ENCODE measurements at places on chromosomes 12 and 14.
A peak's percentile ranks its signal among the peaks of the same experiment; 100 is the strongest.

DNA sequence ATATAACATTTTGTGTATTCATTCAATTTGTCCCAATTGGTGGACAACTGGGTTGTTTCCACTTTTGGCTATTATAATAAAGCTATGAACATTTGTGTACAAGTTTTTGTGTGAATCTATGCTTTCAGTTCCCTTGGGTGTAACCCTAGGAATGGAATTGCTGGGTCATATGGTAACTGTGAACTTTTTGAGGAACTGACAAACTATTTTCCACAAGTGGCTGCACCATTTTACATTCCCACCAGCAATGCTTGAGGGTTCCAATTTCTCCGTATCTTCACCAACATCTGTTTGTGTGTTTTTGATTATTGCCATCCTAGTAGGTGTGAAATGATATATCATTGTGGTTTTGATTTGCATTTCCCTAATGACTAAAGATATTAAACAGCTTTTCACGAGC lies 13.0 kb downstream of the LPCAT3 start:
- DNase-seq, result no peak

DNA sequence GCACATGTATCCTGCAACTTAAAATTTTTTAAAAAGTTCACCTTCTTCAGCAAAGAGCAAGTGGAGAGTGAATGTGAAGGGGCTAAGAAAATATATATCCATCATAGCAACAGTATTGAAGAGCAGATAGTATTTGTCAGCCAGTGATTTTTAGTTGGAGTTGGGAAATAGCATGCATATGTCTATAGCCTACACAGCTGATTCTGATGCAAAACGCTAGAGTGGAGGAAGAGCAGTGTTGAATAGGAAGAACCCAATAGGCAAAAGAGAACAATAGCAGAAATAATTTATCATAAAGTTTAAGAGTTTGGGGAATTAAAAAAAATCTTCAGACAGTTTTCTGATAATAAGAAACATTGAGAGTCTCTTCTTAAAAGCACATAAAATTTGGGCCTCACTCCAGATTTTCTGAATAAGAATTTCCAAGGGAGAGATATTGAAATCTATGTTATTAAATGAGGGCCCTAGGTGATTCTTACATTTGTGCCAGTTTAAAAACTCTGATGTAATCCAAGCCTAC lies 12.0 kb downstream of the PDE6H start:
- DNase-seq, result no peak

- no peak for DNase-seq
Measured at GRCh38 chr12:87270919-87271318, 758.3 kb downstream of the C12orf50 start.

GRCh38 chr14:71070169-71070568 lies 162.9 kb downstream of the PCNX1 start:
- no peak for DNase-seq

DNA sequence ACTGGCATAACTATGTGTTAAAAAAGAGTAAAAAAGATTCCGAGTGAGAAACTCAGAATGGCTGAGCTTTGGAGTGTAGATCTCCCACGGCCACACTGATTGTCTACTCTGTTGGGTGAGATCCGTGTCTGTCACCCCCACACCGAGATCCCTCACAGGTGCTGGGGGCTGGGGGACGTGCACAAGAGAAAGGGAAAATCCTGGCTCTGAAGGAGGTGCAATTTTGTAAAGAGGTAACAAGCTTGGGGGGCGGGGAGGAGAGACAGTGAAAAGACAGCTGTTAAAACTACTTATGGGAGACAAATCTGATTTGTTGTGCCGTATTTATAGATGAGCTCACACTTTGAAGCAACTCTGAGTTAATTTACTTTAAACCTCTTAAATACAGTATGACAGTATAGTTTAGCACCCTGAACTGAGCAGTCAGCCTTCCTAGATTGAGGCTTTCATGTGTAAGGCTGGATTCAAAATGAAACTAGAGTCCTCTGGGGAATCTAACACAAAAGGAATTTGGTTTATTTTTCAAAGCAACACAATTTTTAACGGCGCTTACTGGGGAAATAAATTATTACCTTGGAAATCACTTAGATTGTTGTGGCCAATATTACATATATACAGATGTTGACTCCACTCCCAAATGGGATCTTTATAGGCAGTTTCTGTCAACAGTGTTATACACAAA lies 167.4 kb upstream of the RGS6 start:
- DNase-seq, result no peak

GRCh38 chr12:131853832-131854797 lies 25.9 kb downstream of the MMP17 start:
- no peak for DNase-seq

- no peak for DNase-seq
Measured at GRCh38 chr14:100307766-100308426, 1.7 kb upstream of the SLC25A29 start.

DNA sequence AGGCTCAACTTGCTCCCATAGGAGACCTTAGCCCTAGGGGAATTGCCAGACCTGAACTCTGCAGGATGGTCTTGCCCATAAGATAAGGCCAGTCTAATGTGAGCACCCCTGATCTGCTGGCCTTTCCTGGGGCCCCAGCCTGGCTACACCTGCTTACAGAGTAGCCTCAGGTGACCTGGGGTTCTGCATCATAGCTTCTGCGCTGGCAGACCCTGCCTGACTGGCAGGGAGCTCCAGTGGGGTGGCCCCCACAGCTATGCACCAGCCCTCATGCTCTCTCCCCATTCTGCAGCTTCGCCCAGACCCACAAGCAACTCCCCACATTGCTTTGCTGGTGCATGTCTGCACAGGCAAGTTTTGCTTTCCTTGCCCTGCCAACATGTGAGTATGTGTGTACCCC lies 371.3 kb upstream of the CLEC14A start:
- DNase-seq, result no peak

DNA sequence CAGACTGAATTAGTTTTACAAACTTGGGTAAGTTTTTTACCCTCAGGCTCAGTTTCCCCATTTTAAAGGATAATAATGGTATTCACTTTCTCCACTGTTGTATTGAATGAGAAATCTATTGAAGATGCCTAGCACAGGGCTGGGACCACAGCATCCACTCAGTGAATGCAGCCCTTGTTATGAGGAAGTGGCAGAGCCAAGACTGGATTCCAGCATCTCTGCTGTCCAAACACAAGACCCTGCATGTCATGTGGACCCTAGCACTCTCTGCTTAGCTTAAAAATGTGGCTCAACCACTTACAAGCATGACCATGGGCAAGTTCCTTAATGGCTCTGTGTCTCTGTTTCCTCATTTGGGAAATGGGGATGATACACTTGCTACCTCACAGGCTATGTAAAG lies 24.1 kb upstream of the TRIM9 start:
- DNase-seq, result peak; percentile 45

DNA sequence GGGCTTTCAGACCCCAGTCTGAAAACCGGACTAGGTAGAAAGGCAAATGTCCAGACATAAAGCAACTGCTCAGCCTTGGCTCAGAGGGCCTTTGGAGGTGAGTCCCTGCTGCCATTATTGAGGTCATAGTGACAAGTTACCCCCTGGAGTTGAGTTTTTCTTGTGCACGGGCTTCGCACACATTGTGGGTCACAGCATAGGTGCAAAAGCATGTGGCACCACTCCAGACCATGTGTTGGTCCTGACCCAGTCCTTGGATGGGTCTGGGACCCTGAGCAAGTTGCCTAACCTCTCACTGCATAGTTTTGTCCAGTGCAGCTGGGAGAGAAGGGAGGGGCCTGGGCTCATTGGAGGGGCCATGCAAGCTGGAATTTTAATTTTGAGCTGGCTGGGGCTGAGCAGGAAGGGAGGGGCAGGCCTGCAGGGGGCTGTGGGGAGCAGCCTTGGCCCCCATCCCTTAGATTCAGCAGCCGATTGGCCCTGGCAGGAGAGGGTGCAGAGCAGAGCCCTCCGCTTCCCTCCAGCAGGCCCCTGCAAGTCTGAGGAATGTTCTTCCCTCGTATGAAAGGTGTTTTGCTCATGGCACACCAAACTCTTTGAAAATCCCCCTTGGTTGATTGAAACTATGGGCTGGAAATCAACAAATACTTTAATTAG lies 4.2 kb upstream of the KRT5 start:
- DNase-seq, result no peak

- DNase-seq, result no peak
Measured at GRCh38 chr12:110307372-110307771, 26.3 kb downstream of the ATP2A2 start.

- no peak for DNase-seq
Measured at GRCh38 chr14:33529787-33530757, 420.8 kb downstream of the EGLN3 start.

DNA sequence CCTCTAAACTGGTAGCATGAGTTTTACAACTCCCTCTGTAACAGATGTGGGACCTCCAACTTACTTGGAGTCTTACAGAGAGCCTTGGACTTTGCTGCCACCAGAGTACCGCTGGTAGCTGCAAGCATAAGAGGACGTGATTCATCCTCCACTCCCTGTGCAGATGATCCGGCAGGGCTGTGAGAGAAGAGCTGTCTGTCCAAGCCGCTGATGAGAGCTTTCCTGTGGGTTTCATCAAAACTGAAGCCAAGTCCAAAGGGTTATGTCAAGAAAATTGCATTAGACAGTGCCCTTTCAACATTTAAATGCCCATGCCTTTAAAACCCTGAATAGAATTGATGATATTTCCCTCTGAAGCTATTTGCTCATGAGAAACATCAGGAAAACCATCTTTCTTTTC lies 85.8 kb downstream of the LLPH start:
- no peak for DNase-seq

DNA sequence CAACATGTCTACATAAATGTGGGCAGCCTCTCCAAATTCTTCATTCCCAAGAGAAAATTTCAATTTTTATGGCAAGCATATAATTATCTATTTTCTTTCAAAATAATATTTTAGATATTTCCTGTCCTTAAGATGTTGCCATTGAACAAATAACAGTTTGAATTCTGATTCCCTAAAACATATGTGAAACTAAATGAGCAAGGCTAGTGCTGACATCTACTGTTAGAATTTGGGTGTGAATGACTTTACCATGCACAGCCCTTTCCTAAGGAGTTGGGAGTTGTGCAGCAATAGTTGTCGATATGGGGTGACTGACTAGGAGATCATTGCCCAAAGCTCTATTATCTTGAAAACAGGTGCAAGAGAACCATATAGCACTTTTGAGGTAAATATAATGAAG lies 108.2 kb upstream of the SLC38A4 start:
- peak; percentile 18 for DNase-seq

DNA sequence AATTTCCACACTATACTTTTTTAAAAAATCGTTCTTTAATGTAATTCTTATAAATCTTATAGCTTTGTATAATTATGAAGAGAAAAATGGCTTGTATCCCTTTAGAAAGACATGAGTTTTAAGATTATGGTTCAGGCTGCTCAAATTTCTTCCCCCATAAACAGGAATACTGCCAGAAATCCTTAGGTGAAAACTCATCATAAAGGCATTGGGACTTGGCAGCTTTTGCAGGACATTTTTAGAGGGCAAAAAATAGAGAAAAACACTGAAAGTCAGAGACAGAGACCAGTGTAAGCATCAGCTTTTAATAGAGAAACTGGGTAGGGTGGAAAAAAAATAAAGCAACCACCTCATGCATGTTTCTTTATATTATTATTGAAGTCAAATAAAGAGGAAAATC lies 29.1 kb downstream of the LRRK2 start:
- DNase-seq, result no peak

DNA sequence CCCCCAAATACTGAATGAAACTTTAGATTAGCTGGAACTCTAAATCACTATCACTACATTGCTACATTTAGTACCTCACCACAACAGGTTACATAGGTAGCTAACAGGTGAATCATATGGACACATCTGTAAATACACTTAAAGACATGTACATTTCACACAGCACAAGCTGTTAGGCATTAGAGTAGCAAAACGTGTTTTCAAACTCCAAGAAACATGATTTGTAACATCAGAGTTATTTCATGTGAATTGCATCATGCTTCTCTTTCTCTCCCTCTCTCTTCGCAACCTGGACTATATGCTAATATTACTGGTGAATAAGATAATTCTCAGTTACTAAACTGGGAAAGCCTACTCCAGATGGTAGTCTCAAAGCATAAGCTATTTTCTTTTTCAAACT lies 4.3 kb downstream of the SEL1L start:
- no peak for DNase-seq

DNA sequence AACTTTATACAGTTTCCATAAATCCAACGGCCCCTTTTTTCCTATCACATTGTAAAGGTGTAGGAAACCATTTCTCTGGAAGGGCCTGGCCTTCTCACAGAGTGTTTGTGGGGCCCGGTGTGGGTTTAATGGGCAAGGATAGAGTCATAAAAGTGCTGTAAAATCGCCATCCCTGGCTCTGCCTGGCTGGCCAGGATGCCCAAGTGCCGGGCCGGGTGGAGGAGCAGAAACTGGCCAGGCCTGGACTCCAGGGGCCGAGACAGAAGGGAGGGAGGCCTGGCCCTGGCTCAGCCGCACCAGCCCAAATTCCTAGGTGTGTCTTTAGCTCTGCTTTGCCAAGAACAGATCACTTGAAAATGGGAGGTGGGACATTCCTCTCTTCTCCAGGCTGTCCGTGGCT lies 77.1 kb upstream of the DICER1 start:
- no peak for DNase-seq

DNA sequence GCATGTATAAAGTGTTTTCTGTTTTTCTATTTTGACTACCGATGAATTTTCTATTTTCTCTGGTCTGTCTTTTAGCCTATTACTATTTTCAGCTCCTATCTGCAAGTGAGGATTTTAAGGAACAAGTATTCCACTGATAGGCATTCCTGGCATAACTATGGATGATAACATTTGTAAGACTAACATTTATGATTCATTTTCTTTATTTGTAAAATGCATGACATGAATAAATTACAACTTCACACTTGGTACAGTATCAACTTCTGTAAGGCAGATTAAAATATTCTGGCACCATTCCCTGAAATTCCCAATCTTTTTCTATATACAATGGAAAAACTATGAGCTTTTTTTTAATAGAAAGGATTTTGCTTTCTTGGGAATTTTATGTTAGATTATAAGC lies 121.0 kb upstream of the GARIN2 start:
- DNase-seq, result no peak

GRCh38 chr14:70988452-70988851 lies 81.2 kb downstream of the PCNX1 start:
- no peak for DNase-seq

DNA sequence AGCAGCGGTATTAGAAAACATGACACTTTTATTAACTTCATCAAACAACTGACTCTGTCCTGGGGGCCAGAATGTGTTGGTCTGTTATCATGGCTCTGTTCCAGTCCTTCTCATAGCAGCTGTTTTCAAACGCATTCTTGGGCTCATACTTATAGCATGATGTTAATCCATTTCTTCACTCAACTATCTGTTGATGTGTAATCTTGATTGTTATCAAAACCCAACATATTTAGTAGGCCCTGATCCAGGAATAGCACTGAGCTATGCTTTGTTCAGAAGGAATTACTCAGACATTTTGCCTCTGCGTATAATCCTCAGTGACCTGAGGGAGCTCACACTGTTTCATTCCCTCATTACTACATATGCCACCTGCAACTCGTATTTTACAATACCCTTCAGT lies 315.9 kb downstream of the BMP4 start:
- no peak for DNase-seq

DNA sequence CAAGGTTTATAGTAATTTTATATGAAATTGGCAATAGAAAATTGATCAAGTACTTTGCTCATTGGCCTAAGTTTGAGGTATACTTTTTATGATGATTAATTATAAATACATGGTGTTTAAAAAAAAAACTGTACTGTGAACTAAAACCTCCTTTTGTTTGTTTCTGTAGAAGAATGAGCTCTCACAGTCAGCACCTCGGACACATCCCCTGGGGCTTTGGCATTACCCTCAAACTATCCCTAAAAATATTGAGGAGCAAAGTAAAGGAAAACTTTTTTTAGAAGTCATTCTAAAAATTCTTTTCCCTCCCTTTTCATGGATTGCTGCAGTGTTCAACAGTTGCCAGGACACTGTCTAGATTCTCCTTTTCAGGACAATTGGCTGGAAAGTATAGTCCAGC lies 183.6 kb downstream of the FBXL14 start:
- DNase-seq, result no peak
